Activated naive CD8-positive, alpha-beta T cell treated with anti-CD3 and anti-CD28 coated beads, Interleukin-2, amount 10 ng/mL, durations not matched to agents 7 days and 5 days (primary cell): ENCODE measurements at places on chromosomes 4 and X. TPM values are rescaled to one million over a fixed set of nuclear protein-coding genes. Genes with fewer than 3 reads are reported as not detected.

PAGE4 gene
- not detected for total RNA-seq

KIF4A gene
- 28.8 TPM for total RNA-seq

ESX1 gene
- not detected for total RNA-seq

APEX2 gene
- 23.7 TPM for total RNA-seq

MAGEE1 gene
- 7.7 TPM for total RNA-seq

MMRN1 gene
- 0.43 TPM for total RNA-seq

- no peak for DNase-seq
Measured at GRCh38 chr4:48030470-48030869, 13.9 kb downstream of the NIPAL1 start.

- no peak for DNase-seq
Measured at GRCh38 chrX:68684919-68685304, 37.4 kb downstream of the STARD8 start.

GRCh38 chr4:127450276-127450675 is 182.5 kb upstream of the INTU start:
- no peak for DNase-seq

DNA sequence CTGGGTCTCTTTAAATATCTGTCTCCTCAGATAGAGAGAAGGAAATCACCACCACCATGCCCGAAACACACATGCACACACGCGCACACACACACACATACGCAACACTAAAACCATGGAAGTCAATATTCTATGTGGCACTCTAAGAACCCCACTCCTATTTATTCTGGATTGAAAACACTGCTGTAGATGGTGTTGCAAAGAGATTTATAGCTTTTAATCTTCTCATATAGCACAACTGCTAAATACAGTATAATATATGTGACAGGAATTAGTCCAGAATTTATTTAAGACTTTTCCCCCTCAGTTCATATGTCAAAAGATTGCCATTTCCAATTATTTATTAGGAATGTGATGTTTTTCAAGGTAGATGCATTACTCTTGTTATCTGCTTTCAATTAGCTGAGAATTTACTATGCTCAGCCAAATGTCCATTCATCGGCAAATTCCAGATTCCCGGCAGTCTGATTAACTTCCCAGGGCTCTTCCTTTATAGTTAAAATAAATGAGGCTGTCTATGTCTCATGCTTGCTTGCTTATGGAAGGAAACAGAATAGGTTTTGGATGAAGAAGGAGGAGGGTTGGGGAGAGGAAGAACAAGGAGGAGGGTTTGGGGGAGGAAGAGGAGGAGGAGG is 115.4 kb upstream of the NDP start:
- no peak for DNase-seq

GRCh38 chr4:23934915-23935314 is 45.1 kb upstream of the PPARGC1A start:
- no peak for DNase-seq

DNA sequence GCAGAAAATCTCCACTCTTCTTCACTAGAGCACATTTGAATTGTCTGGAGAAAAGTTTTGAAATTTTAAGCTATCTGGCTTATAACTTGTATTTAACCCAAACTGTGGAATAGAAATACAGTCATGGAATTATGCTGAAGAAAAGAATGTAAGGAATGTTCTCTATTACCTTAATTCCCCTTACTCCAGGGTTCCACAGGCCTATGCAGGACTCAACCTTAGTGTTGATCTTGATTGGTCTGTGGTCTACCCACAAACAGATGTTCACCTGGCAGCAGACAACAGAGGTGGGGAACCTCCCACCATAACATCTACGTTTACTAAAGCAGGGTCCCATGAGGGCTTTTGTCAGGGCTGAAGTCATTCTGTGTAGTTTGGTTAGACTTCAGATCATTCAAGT is 189.3 kb upstream of the GPRIN3 start:
- no peak for DNase-seq

GRCh38 chr4:5284517-5284916 is 233.2 kb downstream of the STK32B start:
- no peak for DNase-seq

DNA sequence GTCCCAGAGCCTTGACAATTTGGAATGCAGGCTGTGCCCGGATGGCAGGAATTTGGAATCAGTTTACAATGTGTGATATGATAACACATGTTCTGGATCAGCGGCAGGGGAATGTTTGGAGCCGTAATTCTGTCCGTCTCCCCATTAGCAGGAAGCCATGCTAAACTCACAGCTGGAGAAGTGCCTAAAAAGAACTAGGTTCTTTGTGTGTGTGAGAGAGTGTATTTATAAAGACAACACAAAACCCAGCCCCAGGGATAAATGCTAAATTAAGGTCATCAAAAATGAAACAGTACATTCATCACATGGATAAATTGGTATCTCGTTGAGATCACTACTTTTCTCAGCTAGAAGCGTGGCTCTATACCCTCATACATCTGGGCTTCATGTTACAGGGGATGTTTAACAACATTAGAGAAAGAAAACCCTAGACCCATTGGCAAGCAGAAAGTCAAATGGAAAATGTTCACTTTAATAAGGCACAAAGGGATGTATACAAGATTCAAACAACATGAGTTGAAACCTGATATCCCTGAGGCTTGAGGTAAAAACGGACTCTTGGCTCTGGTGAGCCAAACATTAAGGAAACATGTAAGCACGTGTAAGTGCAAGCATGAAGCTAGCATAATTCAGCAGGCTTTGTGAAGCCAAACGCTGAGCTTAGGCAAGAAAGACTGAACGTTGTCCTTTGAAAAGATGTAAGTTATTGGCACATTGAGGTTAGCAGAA is 18.0 kb upstream of the TMEM131L start:
- DNase-seq, result no peak

DNA sequence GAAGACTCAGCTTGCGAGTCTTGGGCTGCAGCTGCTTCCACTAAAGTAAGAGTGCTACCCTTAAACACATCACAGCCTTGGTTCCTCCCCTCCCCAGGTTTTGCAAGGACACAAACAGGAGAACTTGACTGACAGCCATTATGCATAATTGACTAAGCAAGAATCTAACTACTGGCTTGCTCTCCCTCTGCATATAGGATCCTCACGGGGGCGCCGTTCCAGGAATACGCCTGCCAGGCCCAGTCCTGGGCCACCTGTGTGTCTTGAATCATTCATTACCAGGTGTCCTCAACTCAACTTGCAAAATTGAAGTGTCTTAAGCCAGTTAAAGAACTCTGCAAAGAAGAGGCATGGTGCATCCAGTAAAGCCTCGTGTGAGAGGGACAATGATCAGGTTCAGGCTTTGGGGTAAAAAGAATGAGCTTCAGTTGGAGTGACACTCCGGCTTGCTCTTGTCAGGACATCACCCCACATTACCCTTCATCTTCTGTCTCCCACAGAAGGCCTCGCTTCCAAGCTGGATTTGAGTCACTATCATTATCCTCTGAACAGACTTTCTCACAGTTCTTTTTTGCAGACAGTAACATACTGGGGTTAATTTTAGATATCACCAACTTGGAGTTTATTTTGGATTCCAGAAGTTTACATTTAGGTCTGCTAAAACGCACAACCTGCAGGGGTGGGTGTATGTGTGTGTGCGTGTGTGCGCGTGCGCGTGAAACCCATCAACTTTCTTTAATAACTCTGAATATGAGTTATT is 273.5 kb upstream of the HS3ST1 start:
- DNase-seq, result no peak

- no peak for DNase-seq
Measured at GRCh38 chr4:86769794-86770193, 79.4 kb downstream of the SLC10A6 start.

- DNase-seq, result no peak
Measured at GRCh38 chr4:163440040-163440439, 33.5 kb downstream of the TKTL2 start.

DNA sequence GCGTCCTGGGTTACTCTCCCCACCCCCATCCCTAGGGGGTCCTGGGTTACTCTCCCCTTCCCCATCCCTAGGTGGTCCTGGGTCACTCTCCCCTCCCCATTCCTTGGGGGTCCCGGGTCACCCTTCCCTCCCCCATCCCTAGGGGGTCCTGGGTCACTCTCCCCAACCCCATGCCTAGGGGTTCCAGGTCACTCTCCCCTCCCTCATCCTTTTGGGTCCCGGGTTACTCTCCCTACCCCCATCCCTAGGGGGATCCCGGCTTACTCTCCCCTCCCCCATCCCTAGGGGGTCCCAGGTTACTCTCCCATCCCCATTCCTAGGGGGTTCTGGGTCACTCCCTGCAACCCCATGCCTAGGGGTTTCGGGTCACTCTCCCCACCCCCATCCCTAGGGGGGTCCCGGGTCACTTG is 1.5 kb downstream of the ASMTL start:
- peak; percentile 34 for DNase-seq

DNA sequence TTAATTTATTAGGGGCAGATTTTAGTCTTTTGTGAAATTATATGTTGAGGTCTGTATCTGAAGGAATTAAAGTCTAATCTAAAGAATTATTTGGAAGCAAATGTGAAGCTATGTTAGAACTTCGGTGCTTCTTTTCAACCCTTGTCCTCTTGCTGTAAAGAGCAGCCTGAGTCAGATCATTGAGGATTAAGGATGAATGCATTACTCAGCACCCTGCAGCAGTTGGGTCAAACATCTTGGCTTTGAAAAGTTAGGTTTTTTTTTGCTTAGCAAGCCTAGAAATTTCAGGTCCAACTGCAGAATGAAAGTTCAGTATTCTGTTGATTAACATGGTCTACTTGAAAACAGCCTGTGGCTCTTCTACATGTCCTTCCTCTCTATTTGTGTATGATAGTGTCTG is 57.6 kb downstream of the SLC4A4 start:
- DNase-seq, result no peak

GRCh38 chrX:11111947-11112346 is 815 bp downstream of the HCCS start:
- no peak for DNase-seq

- no peak for DNase-seq
Measured at GRCh38 chrX:119549327-119550016, 15.7 kb downstream of the STEEP1 start.

GRCh38 chrX:21745756-21746155 is 12.2 kb downstream of the SMPX start:
- peak; percentile 31 for DNase-seq

DNA sequence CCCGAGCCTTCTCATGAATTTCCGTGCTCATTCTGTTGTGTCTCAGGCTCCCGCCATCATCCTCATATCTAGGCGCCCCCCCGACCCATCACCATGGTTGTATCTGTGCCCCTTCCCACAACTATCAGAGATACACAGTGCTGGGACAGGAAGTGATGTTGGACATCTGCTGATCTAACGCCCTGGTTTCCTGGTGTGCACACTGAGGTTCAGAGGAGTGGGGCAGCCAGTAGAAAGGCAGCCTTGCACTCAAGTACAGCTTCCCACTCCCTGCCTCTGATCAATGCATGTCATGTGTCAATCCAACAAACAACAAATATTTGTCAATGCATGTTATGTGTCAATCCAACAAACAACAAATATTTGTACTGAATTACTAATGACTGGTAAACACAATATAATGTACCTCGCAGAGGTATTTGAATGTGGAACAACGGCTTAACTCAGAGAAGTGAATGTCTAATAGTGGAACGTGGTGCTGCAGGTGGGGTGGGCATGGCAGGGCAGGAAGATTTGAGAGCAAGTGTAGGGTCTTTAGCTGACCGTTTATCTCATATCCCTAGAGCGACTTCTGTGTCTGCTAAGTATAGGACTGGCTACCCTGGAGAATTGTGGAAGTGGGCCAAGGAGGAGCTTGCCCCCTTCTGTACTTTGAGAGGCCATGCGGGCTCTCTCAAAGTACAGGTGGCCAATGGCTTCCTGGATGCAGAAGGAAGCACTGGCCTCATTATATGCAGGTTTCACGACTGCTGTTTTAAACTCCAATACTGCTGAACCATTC is 10.3 kb upstream of the SEL1L3 start:
- DNase-seq, result no peak

- DNase-seq, result no peak
Measured at GRCh38 chrX:77065896-77066295, 381.3 kb upstream of the FGF16 start.

DNA sequence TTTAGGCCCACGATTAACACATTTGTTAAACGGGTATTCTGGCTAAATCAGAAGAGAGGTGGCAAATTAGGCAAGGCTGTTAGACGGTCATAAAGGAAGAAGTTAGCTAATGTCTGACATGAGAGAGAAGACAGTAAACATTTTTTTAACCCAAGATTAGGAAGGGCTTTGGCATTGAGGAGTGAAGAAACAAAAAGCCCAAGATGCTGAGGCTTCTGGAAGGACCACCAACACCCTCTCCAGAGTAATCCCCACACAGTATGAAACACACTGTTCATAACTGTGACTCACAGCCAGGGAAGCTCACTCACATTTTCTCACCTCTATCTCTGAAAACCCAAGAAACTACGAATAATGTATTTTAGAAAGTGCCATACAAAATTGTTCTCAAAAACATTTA is 127.6 kb downstream of the AMELX start:
- no peak for DNase-seq

- DNase-seq, result no peak
Measured at GRCh38 chrX:45774961-45775360, 574.3 kb upstream of the DIPK2B start.

DNA sequence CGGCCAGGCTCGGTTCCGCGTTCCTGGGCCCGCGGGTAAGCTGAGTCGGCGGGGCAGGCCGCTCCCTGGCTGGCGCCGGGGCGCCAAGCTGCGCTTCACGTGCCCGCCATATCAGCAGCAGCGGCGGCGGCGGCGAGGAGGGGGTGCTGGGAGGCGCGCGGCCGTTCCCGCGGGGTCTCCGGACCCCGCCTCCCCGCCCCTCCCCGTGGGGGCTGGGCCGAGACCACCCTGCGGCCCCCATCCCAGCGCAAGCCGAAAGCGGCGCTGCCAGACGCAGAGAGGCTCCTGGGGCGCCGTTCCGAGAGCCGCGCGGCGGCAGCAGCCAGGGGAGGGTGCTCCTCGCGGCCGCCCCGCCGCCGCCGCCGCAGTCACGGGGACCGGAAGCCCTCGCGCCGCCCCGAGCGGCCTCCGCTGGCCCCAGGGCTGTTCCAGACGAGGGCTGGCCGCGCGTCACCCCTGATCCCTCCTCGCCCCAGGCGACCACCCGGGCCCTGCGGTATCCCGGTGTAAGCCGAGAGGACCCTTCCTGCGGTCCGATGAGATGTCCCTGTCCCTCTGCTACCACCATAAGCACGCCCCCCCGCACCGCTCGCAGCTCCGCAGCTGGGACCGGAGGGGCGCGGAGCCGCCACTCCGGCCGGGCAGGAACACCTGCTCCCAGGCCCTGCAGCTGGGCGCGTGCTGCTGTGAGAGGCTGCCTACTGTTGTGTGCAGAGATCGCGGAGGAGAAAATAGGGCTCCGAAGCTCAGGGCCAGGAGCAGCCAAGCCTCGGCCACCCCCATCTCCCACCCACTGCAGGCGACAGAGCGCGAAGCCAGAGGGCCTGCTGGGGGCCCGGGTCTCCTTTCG is 7.5 kb upstream of the BCOR start:
- peak; percentile 70 for DNase-seq

DNA sequence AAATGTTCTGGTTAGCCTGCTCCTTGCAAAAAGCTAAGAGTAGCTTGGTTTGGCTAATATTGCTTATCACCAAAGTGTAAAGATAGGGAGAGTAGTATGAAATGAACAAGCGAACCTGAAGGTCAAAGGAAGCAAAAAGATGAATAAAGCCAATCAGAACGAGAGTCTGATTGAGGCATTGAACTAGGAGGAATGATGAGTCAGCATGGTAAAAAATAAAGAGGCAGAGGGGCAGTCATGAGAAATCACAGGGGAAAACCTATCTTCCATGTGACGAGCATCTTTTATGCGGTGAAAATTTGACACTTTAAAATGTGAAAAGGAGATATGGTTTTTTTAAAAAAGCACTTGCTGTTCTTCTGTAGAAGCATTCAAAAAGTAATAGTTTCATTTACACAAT is 533.7 kb downstream of the SPOCK3 start:
- no peak for DNase-seq

- DNase-seq, result no peak
Measured at GRCh38 chrX:18434896-18435295, 9.5 kb downstream of the CDKL5 start.

GRCh38 chr4:13364172-13364571 is 120.0 kb downstream of the RAB28 start:
- DNase-seq, result no peak
